ENCODE measurements at places on chromosomes 1 and 21. TPM values are rescaled to one million over a fixed set of nuclear protein-coding genes. Genes with fewer than 3 reads are reported as not detected.

CFAP107 gene
- total RNA-seq = not detected

C8B gene
- not detected for total RNA-seq

RPTN gene
- total RNA-seq = not detected

REN gene
- total RNA-seq = 0.29 TPM

TTC22 gene
- 1.3 TPM for total RNA-seq

CD48 gene
- total RNA-seq = 0.57 TPM

DCDC2B gene
- not detected for total RNA-seq

TMEM52 gene
- total RNA-seq = 2.5 TPM
